Stimulated activated CD8-positive, alpha-beta memory T cell treated with anti-CD3 and anti-CD28 coated beads, Interleukin-15, amount 100 ng/mL, for 1 hour (primary cell): ENCODE measurements at places on chromosomes 6 and 20.

- no peak for DNase-seq
Observed at GRCh38 chr20:5691918-5692618, 58.1 kb upstream of the SHLD1 start.

DNA sequence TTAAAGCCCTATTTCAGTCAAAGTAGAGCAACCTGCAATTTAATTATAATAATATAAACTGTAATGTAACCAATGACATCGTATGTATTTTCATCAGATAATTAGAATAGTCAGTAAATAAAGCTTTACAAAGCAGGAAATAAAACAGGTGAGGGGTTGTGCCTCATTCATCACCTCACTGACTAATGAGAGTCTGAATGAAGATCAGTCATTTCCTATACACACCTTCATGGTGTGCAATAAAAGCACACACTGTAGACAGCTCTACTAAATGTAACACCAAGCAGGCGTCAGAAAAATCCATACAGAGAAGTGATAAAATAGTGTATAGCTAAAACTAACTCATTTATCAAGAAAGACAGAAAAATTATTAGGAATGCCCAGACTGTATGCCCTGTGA is 105.9 kb downstream of the MAN1A1 start:
- no peak for DNase-seq

- no peak for DNase-seq
Observed at GRCh38 chr6:168369786-168370185, 50.2 kb upstream of the DACT2 start.

- no peak for DNase-seq
Observed at GRCh38 chr20:17841751-17842215, 126.8 kb downstream of the SNX5 start.

DNA sequence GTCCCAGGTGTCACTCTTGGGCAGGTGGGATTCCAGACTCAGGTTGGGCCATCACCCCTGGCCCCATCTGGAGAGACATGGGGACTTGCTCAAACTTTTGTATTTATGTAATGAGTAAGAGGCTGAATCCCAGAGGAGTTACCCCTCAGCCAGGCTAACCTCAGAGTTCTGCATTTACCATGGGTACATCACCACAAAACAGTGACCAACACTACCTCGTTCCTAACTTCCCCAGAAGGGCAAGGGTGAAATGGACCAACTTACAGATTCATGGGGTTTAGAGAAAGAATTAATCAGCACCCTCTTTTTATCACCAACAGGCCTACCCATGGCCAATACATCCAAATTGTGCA is 259.9 kb upstream of the MARCKS start:
- no peak for DNase-seq

DNA sequence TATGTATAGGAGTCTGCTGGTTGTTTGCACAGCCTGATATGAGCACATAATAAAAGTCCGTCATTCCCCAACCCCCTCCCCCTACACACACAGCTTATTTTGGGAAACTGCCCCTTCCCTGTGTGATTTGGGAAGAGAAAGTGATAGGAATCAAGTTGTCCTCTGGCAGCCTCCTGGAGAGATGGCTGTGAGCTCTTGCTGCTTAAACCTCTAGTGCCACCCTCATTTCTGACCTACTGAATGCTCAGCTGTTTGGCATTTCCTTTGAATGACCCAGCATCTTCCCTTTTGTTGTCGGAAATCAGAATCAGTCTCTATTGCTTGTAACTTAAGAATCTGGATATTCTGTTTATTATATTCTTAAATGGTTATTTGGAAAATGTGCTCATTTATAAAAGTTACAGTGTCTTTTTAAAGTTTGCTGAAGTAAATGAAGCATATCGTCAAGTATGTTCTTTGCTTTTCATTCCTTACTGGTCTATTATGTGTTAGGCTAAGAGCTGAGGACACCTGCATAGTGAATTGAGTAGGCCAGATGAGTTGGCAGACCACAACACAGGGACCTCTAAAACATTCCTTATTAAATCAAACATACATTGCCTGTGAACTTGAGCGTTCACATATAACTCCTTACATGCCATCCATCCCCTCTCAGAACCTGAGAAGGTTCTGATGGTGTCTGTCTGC is 5.5 kb downstream of the RWDD2A start:
- DNase-seq, result no peak

GRCh38 chr20:38640521-38640920 is 38.9 kb downstream of the ARHGAP40 start:
- DNase-seq, result no peak

GRCh38 chr6:11166948-11167347 is 55.4 kb upstream of the ERVFRD-1 start:
- DNase-seq, result no peak

GRCh38 chr20:9531581-9531980 is 17.2 kb downstream of the LAMP5 start:
- no peak for DNase-seq

DNA sequence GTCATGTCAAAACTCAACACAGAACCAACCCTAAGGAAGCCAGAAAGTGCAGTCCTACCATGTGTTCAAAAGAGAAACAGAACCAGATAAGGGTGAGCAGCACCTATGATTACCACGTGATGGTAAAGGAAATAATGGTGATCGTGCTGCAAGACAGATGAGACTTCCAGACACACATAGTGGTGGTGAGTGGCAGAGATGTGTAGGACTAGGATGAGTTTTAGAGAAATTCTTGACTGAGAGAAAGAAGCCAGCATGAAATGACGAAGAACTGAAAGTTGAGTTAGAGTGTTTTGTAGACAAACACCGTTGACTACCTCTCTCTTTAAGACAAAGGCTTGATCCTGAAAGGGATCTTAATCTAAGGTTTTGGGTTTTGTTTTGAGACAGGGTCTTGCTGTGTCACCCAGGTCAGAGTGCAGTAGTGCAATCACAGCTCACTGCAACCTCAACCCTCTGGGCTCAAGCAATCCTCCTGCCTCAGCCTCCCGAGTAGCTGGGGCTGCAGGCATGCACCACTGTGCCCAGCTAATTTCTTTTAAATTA is 10.6 kb upstream of the BTBD9 start:
- DNase-seq, result no peak

DNA sequence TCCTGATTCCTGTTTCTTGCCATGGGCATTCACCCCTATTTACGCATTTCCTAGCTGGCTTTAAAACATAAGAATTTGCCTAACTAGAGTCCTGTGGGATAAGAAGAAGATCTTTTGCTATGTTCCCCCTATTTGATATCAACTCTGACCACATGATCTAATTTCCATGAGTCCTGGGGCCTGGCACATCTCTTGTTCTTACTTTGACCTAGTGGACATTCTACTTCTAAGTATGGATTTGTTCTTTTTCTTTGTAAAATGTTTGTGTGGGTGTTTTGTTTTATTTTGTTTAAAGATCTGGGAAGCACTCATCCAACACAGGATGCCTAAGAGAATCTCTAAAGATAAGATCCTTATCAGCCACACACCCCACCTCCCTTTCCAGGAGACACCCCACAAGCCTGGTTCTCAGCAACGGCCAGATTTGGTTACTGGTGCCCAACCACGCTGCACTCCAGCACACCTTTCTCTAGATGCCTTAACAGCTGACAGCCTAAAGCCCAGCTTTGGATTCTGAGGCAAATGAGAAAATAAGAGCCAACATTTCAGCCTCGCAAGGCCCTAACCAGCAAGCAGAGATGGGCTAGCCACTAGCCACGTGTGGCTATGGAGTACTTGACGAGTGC is 74.7 kb downstream of the SLC23A2 start:
- no peak for DNase-seq

DNA sequence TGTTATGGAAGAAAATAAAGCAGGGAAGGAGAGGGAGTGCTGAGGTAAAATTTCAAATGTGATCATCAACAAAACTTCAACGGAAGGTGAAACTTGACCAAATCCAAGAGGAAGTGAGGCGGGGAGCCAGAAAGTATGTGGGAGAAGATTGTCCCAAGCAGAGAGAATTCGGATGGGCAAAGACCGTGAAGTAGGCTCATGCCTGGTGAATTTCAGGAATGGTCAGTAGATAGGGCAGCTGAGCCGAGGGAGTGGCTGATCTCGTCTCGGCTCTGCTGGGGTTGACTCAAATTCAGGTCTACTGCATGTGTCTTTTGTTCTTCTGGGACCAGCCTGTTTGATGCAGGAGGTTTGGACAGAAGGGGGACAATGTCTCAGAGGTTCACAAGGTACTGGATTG is 7.0 kb upstream of the CSNK2A1 start:
- DNase-seq, result no peak

GRCh38 chr6:47170617-47170947 is 128.4 kb upstream of the ADGRF1 start:
- no peak for DNase-seq

- DNase-seq, result no peak
Observed at GRCh38 chr20:3646651-3647050, 16.5 kb downstream of the GFRA4 start.

- no peak for DNase-seq
Observed at GRCh38 chr6:16205377-16206144, 32.8 kb upstream of the GMPR start.

GRCh38 chr20:15774926-15775325 is 798.3 kb downstream of the KIF16B start:
- DNase-seq, result no peak

- DNase-seq, result no peak
Observed at GRCh38 chr6:168387426-168387825, 53.6 kb upstream of the SMOC2 start.
